ENCODE measurements at places on chromosomes 6 and 20. TPM values are rescaled to one million over a fixed set of nuclear protein-coding genes. Genes with fewer than 3 reads are reported as not detected.

PRL gene
- total RNA-seq, result not detected

RIMS1 gene
- not detected for total RNA-seq

MANEA gene
- total RNA-seq, result 2.8 TPM

ATP9A gene
- 24.6 TPM for total RNA-seq

CRISP2 gene
- total RNA-seq, result not detected

- H3K4me3 ChIP-seq, result no peak overlapping the region
- DNase-seq, result no peak
- H3K27ac ChIP-seq, result no peak overlapping the region
- H3K36me3 ChIP-seq, result no peaks in the 10 kb centered on the region
- H3K27me3 ChIP-seq, result no peaks in the 10 kb centered on the region
Observed at GRCh38 chr6:16503970-16504415, 257.3 kb downstream of the ATXN1 start.

- H3K27ac ChIP-seq, result no peak overlapping the region
- no peaks in the 10 kb centered on the region for H3K4me1 ChIP-seq
- H3K4me3 ChIP-seq, result no peak overlapping the region
- H3K27me3 ChIP-seq, result no peaks in the 10 kb centered on the region
- no peaks in the 10 kb centered on the region for H3K36me3 ChIP-seq
Observed at GRCh38 chr20:11492386-11492785, 425.3 kb upstream of the BTBD3 start.

DNA sequence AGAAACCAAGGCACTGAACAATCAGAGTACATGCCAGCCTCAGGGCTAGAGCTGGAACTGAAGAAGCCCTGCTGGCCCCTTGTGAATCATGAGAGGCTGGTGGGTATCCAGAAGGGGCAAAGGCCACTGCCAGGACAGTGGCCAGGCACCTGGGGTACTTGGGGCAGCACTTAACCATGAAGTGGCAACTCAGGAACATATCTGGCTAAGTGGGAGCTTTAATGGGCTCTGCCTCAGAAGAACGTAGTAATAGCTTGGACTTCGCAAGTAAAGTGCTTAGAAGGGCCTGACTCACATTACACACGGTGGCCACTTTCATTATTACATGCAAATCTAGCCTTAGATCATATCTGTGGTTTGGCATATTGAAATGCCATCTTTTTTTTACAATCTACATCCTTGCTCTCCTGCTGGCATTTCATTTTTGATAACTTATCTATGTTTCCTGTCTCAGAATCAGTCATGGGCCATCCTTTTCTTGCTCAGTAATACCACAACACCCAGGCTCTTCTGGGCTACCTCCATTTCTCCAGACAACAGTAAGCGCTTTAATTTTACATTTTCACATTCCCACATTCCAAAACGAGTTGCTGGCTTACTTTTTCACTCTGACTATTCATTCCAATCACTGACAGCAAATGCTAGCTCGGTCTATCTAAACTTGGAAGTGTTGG is 21.6 kb downstream of the NAPB start:
- H3K36me3 ChIP-seq, result peaks cover 9% of the 10 kb centered on the region
- H3K4me1 ChIP-seq, result peaks cover 56% of the 10 kb centered on the region
- no peak overlapping the region for H3K4me3 ChIP-seq
- no peak for DNase-seq
- H3K27ac ChIP-seq, result no peak overlapping the region
- no peaks in the 10 kb centered on the region for H3K27me3 ChIP-seq

DNA sequence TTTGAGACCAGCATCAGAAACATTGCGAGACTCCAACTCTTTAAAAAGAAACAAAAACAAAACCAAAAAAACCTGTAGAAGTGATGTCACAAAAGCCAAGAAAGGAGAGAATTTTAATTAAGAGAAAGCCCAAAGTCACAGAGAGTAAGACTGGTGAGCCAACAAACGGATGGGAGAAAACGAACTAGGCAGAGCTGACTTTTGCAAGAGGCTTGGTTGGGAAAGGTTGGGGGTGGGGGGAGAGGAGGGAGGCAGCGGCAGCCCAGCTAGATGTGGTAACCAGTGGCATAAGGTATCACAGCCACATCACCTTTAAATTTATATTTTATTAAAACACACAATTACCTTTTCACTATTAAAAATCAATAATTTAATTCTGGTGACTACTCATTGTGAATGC is 23.5 kb downstream of the NOL7 start:
- DNase-seq, result no peak
- H3K4me1 ChIP-seq, result no peaks in the 10 kb centered on the region
- no peaks in the 10 kb centered on the region for H3K27me3 ChIP-seq
- no peak overlapping the region for H3K27ac ChIP-seq
- H3K4me3 ChIP-seq, result no peak overlapping the region

- DNase-seq, result no peak
- H3K27me3 ChIP-seq, result peaks cover 47% of the 10 kb centered on the region
- H3K4me3 ChIP-seq, result no peak overlapping the region
- H3K36me3 ChIP-seq, result no peaks in the 10 kb centered on the region
- H3K27ac ChIP-seq, result no peak overlapping the region
- no peaks in the 10 kb centered on the region for H3K4me1 ChIP-seq
Observed at GRCh38 chr20:21498635-21499034, 15.2 kb downstream of the NKX2-2 start.

GRCh38 chr6:41696788-41697187 is 38.6 kb downstream of the TFEB start:
- H3K4me3 ChIP-seq, result no peak overlapping the region
- peaks cover 73% of the 10 kb centered on the region for H3K4me1 ChIP-seq
- H3K36me3 ChIP-seq, result no peaks in the 10 kb centered on the region
- no peak overlapping the region for H3K27ac ChIP-seq

GRCh38 chr6:135488023-135488422 is 9.5 kb downstream of the AHI1 start:
- H3K4me1 ChIP-seq, result no peaks in the 10 kb centered on the region
- peaks cover 3% of the 10 kb centered on the region for H3K36me3 ChIP-seq
- no peak for DNase-seq
- H3K27me3 ChIP-seq, result no peaks in the 10 kb centered on the region
- H3K4me3 ChIP-seq, result no peak overlapping the region

DNA sequence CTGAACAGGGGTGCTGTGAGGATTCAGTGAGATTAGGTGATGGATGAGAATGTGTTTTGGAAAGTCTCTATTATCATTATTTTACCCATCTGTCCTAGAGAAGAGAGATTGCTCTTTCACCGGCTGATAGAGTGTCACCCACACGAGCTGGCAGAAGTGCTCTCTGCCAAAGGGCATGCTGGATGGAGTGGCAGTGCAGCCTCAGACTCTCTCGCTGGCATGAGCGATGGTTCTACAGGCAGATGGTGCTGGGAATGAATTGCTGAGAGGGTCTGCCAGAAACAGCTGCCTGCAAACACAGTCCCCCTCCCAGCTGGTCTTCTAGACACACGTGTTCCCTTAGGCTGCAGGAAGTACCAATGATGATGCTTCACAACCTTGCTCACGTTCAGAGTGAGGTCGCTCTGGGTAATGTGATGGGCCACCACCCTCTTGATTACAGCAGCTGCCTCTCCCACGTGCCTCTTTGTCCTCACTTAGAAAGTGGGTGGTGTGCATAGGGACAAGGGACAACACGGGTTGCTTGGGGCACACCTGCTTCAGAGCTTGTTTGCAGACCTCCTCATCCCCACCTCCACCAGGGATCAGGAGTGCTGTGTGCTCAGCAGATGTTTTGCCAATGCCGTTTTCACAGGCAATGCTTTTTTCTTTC is 84.7 kb downstream of the FOXA2 start:
- DNase-seq, result no peak
- no peaks in the 10 kb centered on the region for H3K4me1 ChIP-seq
- no peaks in the 10 kb centered on the region for H3K27me3 ChIP-seq
- no peaks in the 10 kb centered on the region for H3K36me3 ChIP-seq

DNA sequence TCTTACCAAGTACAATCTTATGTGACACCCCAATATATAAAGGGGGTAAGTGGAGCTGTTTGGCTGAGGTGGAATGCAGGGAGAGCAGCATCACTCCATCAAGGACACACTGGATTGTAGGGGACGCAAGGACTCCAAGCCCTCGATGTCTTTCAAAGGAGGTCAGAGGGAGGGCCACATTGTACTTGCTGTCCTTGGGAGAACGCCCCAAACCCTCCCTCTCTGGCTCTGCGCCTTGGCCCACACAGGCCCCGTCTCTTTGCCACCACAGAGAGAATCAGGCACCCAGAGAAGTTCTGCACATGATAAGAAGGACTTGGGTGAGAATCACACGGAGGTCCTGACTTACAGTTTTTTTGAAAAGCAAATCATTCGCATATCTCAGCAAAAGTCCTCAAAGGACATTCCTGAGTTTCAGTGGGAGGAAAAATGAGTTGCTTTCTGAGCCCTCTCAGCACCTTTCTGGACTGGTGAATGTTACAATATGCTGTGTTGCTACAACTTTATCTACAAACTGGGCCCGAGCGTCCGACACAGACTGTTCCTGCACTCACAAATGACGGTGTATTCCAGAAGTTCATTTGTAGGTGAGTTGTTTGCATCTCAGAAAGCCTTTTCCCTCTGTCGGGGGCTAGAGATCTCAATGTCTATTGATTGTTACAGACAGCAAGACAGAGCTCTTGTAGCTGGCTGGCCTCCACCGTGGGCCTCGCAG is 92.5 kb upstream of the AKAP12 start:
- no peak for DNase-seq
- no peak overlapping the region for H3K27ac ChIP-seq
- H3K27me3 ChIP-seq, result no peaks in the 10 kb centered on the region

- DNase-seq, result no peak
- no peaks in the 10 kb centered on the region for H3K36me3 ChIP-seq
- H3K4me1 ChIP-seq, result no peaks in the 10 kb centered on the region
- peaks cover 18% of the 10 kb centered on the region for H3K27me3 ChIP-seq
- H3K4me3 ChIP-seq, result no peak overlapping the region
- peak overlapping the region; percentile 20 for H3K27ac ChIP-seq
Observed at GRCh38 chr6:168439794-168440450, 1.1 kb upstream of the SMOC2 start.

DNA sequence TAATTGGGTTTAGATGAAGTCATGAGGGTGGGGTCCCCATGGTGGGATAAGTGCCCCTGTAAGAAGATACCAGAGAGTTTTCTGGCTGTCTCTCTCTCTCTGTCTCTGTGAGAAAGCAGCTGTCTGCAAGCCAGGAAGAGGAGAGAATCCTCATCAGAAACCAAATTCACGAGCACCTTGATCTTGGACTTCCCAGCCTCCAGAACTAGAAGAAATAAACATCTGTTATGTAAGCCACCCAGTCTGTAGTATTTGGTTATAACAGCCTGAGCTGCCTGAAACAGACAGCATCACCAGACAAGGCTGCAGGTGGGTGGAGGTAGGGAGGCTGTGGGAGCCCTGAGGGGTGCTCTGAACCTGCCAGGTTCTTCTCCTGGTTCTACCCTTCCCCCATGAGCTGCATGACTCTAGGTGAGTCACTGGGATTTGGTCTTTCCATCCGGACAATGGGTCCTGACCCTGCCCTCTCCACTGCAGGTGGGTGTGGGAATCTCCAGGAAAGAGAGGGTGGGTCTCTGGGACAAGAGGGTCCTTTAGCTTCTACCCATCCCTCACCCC is 34.3 kb upstream of the VEGFA start:
- no peak overlapping the region for H3K4me3 ChIP-seq
- no peaks in the 10 kb centered on the region for H3K27me3 ChIP-seq
- H3K4me1 ChIP-seq, result no peaks in the 10 kb centered on the region
- DNase-seq, result no peak

DNA sequence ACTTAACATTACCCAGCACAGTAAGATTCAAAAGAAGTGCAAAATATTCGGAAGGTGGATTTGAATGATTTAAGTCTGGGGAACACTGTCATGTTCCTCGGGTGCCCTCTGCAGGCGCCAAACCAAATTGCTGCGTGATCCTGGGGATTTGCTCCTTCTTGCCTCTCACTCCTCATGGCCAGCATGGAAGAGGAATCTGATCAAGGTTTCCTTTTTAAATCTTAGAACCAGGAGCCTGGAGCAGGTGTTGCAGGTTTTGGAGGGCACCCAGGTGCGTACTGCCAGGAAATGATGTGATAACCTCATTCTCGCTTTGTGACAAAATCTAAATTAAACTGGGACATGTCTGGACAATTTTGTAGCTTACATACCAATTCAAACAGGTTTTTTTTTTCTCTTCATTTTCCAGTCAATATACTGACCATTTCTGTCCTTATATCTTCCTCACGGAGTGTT is 8.1 kb upstream of the PFDN4 start:
- no peaks in the 10 kb centered on the region for H3K36me3 ChIP-seq
- no peaks in the 10 kb centered on the region for H3K4me1 ChIP-seq
- H3K27me3 ChIP-seq, result no peaks in the 10 kb centered on the region
- DNase-seq, result peak; percentile 51

DNA sequence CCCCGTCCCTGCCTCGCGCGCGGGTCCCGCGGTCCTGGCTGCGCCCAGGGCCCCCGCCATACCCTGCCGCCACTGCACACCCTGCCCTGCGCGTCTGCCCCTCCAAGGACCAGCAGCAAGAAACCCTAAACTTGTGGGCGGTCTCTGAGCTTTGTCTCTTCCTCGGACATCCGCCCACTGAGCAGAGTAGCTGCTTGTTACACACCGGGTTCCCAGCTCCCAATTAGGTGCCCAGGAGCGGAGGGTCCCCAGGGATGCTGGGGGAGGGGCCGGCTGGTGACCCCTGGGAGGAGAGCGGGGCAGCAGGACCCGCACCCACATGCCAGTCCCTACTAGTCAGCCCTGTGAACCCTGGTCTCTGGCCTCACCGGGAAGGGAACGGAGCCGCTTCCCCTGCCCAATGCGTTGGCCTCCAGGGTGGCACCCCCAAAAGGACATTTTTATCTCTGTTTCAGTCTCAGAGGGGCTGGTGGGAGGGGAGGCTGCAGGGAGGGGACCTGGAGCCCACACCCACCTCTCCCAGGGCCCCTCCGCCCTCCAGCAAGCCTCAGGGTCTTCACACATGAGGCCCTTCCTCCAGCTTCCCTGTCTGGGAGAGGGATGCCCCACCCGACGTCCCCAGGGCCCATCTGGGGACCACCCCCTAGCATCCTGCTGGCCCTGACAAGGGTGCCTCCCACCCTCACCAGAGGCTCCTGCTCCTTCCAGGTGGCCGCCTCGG is 10.5 kb downstream of the STMN3 start:
- no peak for DNase-seq
- H3K36me3 ChIP-seq, result no peaks in the 10 kb centered on the region
- peak overlapping the region; percentile 48 for H3K4me3 ChIP-seq

DNA sequence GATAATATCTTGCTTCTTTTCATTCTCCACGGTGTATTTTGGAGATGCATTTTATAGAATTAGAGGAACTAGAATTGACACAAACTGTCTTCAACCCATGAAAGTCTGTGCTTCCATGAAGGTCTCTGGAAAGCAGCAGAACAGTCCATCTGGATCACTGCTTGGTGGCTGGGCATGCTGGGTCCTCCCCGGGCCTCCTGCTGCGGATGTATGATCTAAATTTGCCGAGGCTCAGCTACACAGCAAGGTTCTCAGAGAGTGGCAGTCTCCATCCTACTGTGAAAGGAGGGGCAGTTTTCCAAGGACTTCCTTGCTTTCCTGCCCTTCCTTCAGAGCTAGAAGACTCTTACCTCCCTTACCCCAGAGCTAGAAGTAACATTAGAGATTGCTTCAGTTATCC is 15.1 kb downstream of the PKIG start:
- H3K4me3 ChIP-seq, result no peak overlapping the region
- no peaks in the 10 kb centered on the region for H3K27me3 ChIP-seq
- H3K4me1 ChIP-seq, result peaks cover 98% of the 10 kb centered on the region
- peaks cover 7% of the 10 kb centered on the region for H3K36me3 ChIP-seq
- H3K27ac ChIP-seq, result peak overlapping the region; percentile 79
- no peak for DNase-seq

- peak overlapping the region; percentile 89 for H3K27ac ChIP-seq
- peak; percentile 58 for DNase-seq
- peaks cover 71% of the 10 kb centered on the region for H3K4me1 ChIP-seq
Observed at GRCh38 chr6:166624275-166624674, 2.8 kb downstream of the RPS6KA2 start.
